ENCODE measurements at places on chromosomes 2 and 18.

DNA sequence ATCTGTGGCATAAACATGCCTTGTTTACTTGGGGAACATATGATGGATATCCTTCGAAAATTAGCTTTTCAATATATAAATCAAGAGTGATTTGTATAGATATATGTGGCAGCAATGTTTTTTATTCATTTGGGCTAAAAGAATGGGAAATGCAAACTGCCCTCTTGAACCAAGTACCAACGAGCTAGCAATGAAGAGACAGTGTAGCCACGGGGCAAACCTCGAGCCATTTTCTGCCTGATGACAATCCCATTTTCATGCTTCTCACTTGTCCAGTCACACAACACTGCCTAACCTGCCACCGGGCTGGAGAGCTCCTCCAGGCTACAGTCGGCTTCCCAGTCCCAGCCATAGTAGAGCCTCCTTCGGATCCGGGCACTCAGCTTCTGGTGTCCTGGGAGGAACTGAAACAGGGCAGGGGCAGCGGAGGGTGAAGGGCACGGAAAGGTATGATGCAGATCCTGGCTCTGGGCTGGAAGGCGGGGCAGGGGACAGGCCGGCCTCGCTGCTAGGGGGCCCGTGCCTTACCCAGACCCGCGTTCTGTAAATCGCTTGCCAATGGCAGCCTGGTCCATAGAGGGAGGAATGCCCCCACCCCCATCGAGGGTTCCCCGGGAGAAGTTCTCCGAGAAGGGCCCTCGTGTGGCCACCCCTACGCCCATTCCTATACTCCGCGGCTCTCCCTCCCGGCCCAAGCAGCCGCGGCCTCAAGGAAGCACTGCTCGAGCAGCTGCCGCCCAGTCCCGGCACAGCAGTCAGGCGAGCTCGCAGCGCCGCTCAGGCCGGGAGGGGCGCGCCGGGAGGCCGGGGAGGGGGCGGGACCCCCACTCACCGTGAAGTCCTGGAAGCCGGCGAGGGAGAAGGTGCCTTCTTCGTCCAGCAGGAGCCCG, 552 bp downstream of the CNPPD1 start:
- H3K4me3 ChIP-seq, result peak overlapping the region; percentile 88
- H3K27ac ChIP-seq, result peak overlapping the region; percentile 97
- DNase-seq, result peak; percentile 64

DNA sequence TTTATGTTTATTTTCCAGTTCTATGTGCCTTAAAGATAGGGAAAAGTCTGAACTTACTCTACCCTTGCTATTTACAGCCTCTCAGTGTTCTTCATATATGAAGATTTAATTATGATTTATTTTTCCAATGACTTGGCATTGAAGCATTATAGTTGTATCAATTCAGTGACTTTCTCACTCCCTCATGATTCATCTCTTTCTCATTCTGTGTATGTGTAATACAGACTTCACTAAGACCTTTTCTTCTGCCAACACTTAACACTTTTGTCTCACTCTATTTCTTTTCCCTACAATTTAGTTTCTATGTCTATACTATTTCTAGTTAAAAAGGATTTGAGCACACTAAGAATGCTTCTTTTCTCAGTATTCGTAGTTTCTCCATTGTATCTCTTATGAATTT, 1470.3 kb upstream of the ACVR2A start:
- H3K27me3 ChIP-seq, result no peaks in the 10 kb centered on the region
- no peak for DNase-seq
- H3K36me3 ChIP-seq, result no peaks in the 10 kb centered on the region
- H3K4me1 ChIP-seq, result no peaks in the 10 kb centered on the region
- no peak overlapping the region for H3K27ac ChIP-seq

- H3K4me1 ChIP-seq, result no peaks in the 10 kb centered on the region
- no peak for DNase-seq
- H3K4me3 ChIP-seq, result no peak overlapping the region
- no peak overlapping the region for H3K27ac ChIP-seq
- H3K36me3 ChIP-seq, result no peaks in the 10 kb centered on the region
Measured at GRCh38 chr18:69757733-69758132, 189.9 kb downstream of the CD226 start.

DNA sequence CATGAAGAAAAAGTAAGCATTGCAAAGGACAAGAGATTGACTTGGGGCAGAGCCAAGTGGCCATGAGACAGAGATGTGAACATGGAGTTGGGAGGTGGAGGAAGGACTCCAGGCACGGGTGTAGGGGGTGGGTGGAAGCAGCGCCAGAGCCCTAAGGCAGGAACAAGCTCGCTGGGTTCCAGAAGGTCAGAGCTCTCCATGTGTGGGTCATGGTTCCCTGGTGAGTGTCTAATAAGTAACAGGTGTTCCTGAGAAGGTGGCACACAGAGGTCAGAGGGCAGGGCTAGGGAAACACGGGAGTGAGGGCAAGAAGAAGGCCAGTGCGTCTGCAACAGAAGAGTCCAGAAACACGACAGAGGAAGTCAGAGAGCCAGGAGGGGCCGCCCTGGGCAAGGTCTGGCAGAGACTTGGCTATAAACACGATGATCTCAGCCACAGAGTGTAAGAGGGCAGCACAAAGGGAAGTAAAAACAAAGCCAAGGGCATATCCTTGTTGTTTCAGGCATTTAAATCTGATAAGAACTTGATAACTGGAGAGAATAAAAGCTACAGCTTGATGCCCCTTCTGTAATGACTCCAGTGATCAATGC, 260.8 kb downstream of the TGIF1 start:
- no peaks in the 10 kb centered on the region for H3K36me3 ChIP-seq
- peaks cover 5% of the 10 kb centered on the region for H3K4me1 ChIP-seq
- H3K27ac ChIP-seq, result no peak overlapping the region
- H3K4me3 ChIP-seq, result no peak overlapping the region

GRCh38 chr2:99489063-99489760, 605 bp downstream of the REV1 start:
- peaks cover 3% of the 10 kb centered on the region for H3K36me3 ChIP-seq
- peaks cover 4% of the 10 kb centered on the region for H3K27me3 ChIP-seq
- peaks cover 27% of the 10 kb centered on the region for H3K4me1 ChIP-seq
- peak overlapping the region; percentile 99 for H3K4me3 ChIP-seq

GRCh38 chr18:26226229-26227050, at the start of gene TAF4B:
Gene TAF4B (plus strand): TSS chr18:26226445. CDS start chr18:26226934, 489 bp downstream.
- DNase-seq, result peak; percentile 97
- no peaks in the 10 kb centered on the region for H3K27me3 ChIP-seq
- peaks cover 24% of the 10 kb centered on the region for H3K4me1 ChIP-seq
- peak within 1 kb of the TSS; percentile 98 for H3K27ac ChIP-seq

DNA sequence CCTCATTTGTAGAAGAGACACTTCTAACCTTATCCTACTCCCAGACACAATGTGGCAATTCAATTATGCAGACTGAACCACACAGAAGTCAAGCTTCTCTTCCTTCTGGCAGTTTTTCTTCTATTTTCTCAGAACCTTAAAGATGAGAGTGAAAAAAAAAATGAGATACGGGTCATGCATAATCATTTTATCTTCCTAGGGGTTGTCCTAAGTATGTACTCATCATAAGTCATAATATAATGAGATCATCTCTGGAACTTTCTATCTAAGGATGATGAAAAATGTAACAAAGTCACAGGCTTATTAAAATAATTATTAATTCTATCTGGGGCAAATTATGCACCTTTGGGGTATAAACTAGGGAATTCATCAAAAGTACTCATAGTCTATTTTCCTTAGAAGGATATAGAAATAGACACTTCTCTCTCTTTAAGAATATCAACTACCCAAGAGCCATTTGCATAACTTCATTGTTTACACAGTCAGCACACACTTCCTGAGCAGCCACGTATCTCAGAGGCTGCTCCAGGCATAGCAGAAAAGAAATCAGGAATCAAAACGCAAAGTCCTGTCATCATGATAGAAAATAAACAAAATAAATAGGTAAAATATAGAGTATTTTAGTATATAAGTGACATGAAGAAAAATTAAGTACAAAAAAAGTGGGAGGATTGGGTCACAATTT, 345.9 kb upstream of the SPHKAP start:
- no peak for DNase-seq
- no peaks in the 10 kb centered on the region for H3K4me1 ChIP-seq
- H3K27ac ChIP-seq, result no peak overlapping the region
- no peaks in the 10 kb centered on the region for H3K36me3 ChIP-seq
- H3K27me3 ChIP-seq, result no peaks in the 10 kb centered on the region
- no peak overlapping the region for H3K4me3 ChIP-seq

- no peak overlapping the region for H3K4me3 ChIP-seq
- no peak overlapping the region for H3K27ac ChIP-seq
- H3K27me3 ChIP-seq, result no peaks in the 10 kb centered on the region
- no peak for DNase-seq
Measured at GRCh38 chr2:149908726-149909683, 321.4 kb upstream of the MMADHC start.

- no peak overlapping the region for H3K4me3 ChIP-seq
- H3K27ac ChIP-seq, result no peak overlapping the region
- peaks cover 6% of the 10 kb centered on the region for H3K4me1 ChIP-seq
- H3K27me3 ChIP-seq, result no peaks in the 10 kb centered on the region
Measured at GRCh38 chr2:196750291-196750923, 49.1 kb downstream of the GTF3C3 start.

DNA sequence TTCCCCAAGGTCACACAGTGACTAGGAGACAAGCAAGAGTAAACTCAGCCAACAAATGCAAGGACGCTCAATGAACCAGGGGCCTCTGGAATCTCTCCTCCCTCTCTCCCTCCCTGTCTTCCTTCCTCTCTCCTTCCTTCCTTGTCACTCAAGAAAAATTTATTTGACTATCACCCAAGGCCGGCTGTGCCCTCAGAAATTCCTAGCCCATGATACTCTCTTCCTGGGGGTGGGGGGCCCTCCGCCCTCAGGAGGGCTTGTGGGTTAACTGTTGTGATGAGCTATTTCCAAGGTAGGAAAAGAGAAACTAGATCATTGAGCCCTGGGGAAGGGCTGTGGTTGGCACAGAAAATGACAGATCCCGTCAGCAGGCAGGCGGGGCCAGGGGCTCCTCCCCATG, 21.7 kb downstream of the INHBB start:
- no peak overlapping the region for H3K27ac ChIP-seq
- no peak for DNase-seq
- H3K4me1 ChIP-seq, result no peaks in the 10 kb centered on the region
- H3K27me3 ChIP-seq, result peaks cover 13% of the 10 kb centered on the region

- no peak for DNase-seq
- H3K4me1 ChIP-seq, result peaks cover 2% of the 10 kb centered on the region
- no peaks in the 10 kb centered on the region for H3K36me3 ChIP-seq
- peaks cover 2% of the 10 kb centered on the region for H3K27me3 ChIP-seq
Measured at GRCh38 chr2:21102356-21102755, 21.4 kb upstream of the TDRD15 start.

- H3K27ac ChIP-seq, result no peak overlapping the region
- no peaks in the 10 kb centered on the region for H3K4me1 ChIP-seq
- no peak overlapping the region for H3K4me3 ChIP-seq
- no peak for DNase-seq
Measured at GRCh38 chr2:178327516-178327915, 123.5 kb downstream of the PRKRA start.

DNA sequence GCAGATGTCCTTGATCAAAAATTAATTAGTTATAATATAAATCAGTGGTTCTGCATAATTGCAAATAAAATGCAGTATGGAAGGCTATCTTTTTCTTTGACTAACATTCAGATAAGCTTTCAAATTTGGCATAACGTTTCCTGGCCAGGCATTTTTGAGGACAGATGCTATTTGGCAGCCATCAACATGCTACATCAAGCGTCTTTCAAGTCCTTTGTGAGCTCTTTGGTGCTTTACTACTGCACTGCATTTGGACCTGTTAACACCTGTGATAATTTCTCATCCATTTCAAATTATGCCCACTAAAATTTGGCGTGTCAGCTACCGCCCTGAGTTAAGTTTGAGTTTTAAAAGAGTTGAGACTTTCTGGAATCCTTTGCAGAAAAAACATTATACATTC, 545.7 kb downstream of the STK39 start:
- no peak overlapping the region for H3K4me3 ChIP-seq
- no peaks in the 10 kb centered on the region for H3K36me3 ChIP-seq
- no peak for DNase-seq
- no peak overlapping the region for H3K27ac ChIP-seq
- no peaks in the 10 kb centered on the region for H3K4me1 ChIP-seq

DNA sequence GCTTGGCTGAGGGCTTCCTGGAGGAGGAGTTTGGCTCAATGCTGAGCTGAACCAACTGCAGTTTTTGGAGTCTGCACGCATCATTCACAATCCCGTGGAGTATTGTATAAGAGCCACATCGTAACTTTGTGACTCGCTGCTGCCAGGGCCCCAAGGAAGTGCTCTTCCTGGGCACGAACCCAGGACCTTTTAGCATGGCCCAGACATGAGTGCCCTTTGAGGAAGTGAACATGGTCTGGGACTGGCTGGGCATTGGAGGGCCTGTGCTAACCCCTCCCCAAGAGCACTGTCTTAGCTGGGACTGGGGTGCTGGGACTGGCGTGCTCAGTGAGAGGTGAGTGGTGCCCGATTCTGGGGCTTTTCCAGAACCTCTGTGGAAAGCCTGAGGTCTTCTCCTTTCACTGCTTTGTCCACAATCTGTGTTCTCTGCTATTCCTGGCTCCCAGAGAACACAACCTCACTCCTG, 88.6 kb downstream of the LIPG start:
- no peaks in the 10 kb centered on the region for H3K36me3 ChIP-seq
- H3K4me1 ChIP-seq, result peaks cover 5% of the 10 kb centered on the region
- no peak for DNase-seq
- H3K27ac ChIP-seq, result no peak overlapping the region

- H3K4me1 ChIP-seq, result no peaks in the 10 kb centered on the region
- no peak overlapping the region for H3K27ac ChIP-seq
- H3K36me3 ChIP-seq, result no peaks in the 10 kb centered on the region
- no peak for DNase-seq
- H3K27me3 ChIP-seq, result peaks cover 3% of the 10 kb centered on the region
- no peak overlapping the region for H3K4me3 ChIP-seq
Measured at GRCh38 chr2:158774681-158775080, 20.4 kb upstream of the DAPL1 start.

- H3K27me3 ChIP-seq, result peaks cover 3% of the 10 kb centered on the region
- H3K27ac ChIP-seq, result no peak overlapping the region
- no peak overlapping the region for H3K4me3 ChIP-seq
- DNase-seq, result no peak
Measured at GRCh38 chr2:133109772-133110171, 439.8 kb upstream of the LYPD1 start.

DNA sequence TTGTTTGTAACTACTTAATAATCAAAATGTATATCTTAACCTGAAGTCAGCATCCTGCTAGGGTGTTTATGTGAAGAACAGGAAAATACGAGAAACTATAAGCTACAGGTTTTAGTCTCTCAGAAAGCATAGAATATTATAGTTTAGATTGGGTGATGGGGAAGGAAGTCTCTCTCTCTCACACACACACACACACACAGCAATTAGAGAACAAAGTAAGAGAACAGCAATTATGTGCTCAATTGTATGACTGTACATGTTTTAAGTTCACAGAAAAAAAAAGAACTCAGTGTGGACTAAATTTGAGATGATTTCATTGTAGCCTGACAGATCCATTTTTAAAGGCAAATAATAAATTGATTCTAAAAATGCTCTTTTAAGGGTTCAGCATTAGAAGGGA, 94.3 kb upstream of the ZNF516 start:
- no peaks in the 10 kb centered on the region for H3K36me3 ChIP-seq
- H3K27ac ChIP-seq, result no peak overlapping the region
- no peak for DNase-seq
- H3K4me3 ChIP-seq, result no peak overlapping the region
